Neuronal stem cell (in vitro differentiated cells): ENCODE measurements at places on chromosomes 2 and 18.

DNA sequence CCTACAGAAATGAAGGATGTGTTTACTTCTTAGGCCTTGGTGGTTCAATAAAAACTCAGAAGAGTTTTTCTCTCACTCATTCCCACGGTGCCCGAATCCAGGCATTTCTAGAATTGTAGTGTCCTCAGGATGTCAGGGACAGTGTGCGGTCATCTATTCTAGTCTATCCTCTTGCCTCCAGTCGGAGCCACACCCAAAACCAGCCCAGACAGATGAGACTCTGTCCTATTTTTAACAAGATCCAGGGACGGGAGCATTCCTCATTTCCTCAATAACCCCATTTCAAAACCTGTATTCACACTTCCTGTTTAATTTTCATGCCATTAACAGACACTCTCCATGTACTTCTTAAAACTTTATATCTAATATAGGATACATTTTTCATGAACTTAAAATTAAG, 11.6 kb upstream of the RBMS1 start:
- H3K4me3 ChIP-seq, result no peak overlapping the region
- no peak for DNase-seq
- no peaks in the 10 kb centered on the region for H3K36me3 ChIP-seq
- H3K4me1 ChIP-seq, result no peaks in the 10 kb centered on the region
- no peaks in the 10 kb centered on the region for H3K27me3 ChIP-seq
- no peak overlapping the region for H3K27ac ChIP-seq

- no peaks in the 10 kb centered on the region for H3K4me1 ChIP-seq
- no peak overlapping the region for H3K27ac ChIP-seq
- no peaks in the 10 kb centered on the region for H3K27me3 ChIP-seq
- no peaks in the 10 kb centered on the region for H3K36me3 ChIP-seq
Measured at GRCh38 chr2:170170281-170171040, 7.5 kb upstream of the MYO3B start.

DNA sequence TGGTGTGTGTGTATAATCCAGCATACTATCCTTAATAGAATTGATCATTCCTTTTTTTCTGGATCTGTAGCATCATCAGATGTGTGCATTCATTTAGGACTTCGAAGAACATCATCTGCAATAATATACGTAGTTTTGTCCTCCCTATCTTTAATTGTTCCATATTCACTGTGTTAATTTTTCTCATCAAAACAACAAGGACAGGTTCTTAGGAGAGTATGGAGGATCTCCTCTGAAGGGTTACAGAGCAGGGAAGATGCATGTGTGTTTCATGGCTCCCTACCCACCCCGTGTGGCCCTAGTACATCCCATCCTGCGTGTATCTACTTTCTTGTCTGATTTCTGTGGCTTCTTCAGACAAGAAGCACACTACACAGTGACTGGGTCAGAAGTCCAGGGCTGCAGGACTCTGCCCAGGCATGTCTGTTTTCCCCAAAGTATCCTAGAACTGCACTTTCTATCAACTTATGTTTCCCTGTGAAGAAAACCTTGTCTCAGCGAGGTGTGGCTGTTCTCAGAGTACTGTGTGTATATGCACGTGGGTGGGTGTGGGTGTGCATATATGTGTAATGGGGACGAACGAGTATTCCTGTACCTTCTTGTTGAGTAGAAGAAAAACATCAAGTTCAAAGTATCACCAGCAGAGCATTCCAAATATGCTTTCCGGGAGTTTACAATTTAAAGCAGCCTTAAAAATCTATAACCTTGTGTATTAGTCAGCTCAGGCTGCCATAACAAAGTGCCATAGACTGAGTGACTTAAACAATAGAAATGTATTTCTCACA, 220.4 kb upstream of the FOSL2 start:
- no peak overlapping the region for H3K4me3 ChIP-seq
- H3K36me3 ChIP-seq, result no peaks in the 10 kb centered on the region
- peaks cover 5% of the 10 kb centered on the region for H3K4me1 ChIP-seq
- no peak for DNase-seq

DNA sequence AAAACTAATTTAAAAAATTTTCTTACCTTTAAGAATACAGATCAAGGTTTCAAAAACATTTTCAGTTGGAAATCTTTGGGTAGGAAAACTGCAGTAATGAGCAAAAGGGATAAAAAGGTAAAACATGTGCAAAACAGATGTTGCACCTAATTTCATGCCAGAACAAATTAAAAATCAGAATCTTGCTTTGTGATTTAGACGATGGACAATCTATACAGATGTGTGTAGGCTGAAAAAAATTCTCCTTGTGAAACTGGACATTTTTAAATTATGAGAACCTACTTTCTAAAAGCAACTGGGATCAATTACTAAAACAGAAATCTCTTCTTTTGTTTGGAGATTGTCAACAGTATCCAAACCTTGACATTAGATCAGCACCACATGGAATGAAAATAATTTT, 183.2 kb upstream of the ITGA4 start:
- no peaks in the 10 kb centered on the region for H3K4me1 ChIP-seq
- H3K27ac ChIP-seq, result no peak overlapping the region
- no peaks in the 10 kb centered on the region for H3K36me3 ChIP-seq
- no peaks in the 10 kb centered on the region for H3K27me3 ChIP-seq

GRCh38 chr2:154758871-154759270, 60.4 kb downstream of the KCNJ3 start:
- no peak for DNase-seq
- no peaks in the 10 kb centered on the region for H3K4me1 ChIP-seq
- H3K27me3 ChIP-seq, result no peaks in the 10 kb centered on the region

DNA sequence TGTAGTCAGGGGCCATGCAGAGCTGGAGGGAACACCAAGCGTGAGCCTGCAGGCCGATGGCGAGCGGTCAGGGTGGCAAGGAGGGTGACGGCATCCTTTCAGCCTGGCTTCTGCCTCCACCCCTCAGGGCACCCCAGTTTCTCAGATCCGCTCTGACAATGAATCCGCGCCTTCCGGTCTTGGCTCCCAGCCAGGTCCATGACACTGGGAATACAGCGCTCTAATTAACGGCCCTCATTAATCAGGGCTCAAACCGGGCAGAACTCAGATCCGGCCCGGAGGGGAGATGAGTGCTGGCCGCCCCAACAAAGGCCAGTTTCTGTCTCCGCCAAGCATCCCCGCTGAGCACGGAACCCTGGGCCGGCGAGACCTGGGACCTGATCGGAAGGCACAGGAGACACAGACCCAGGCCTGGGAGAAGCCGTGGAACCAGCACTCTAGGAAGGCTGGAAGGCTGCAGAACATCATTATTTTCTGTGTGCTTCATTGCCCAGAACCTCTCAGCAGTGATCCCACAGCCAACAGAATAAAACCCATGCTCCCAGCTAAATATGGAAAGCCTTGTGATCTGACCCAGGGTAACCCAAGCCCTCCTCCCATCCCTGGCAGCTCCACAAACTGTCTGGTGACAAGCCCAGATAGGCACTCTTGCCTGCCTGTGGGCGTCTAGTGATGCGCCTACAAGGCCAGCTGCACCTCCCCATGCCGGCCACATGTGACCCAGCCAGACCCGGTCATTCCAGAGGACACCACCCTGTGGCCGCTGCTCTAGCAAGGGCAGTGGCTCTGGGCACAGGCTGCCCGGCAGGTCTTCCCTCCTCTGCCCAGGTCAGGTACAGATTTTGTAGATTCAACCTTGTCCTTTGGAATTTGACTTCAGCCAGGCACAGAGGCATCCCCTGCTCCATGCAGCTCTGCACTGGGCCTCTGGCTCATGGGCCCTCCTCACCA, 438.7 kb upstream of the MYT1L start:
- H3K36me3 ChIP-seq, result no peaks in the 10 kb centered on the region
- H3K4me3 ChIP-seq, result peak overlapping the region; percentile 30
- H3K27ac ChIP-seq, result no peak overlapping the region
- DNase-seq, result no peak
- H3K4me1 ChIP-seq, result no peaks in the 10 kb centered on the region

- no peaks in the 10 kb centered on the region for H3K27me3 ChIP-seq
- no peak overlapping the region for H3K27ac ChIP-seq
- DNase-seq, result no peak
- H3K36me3 ChIP-seq, result peaks cover 11% of the 10 kb centered on the region
- peaks cover 4% of the 10 kb centered on the region for H3K4me1 ChIP-seq
Measured at GRCh38 chr2:48551548-48551947, 21.6 kb downstream of the STON1 start.

DNA sequence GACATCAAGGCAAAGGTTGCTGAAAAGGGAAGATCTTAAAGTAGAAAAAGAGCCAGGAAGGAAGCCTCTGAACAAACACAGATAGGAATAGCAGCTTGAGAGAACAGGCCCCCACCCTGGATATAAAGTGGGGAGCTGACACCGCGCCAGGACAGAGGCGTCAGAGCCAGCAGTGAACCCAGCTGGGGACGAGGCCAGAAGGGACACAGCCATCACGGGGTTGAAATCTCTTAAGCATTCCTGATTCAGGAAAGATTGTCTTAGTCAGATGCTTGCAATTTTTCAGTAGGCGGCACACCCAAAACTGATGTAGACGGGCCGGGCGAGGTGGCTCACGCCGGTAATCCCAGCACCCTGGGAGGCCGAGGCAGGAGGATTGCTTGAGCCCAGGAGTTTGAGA, 93.8 kb upstream of the PHLPP1 start:
- no peak overlapping the region for H3K27ac ChIP-seq
- DNase-seq, result no peak
- H3K36me3 ChIP-seq, result no peaks in the 10 kb centered on the region
- no peaks in the 10 kb centered on the region for H3K4me1 ChIP-seq
- no peaks in the 10 kb centered on the region for H3K27me3 ChIP-seq
- no peak overlapping the region for H3K4me3 ChIP-seq

DNA sequence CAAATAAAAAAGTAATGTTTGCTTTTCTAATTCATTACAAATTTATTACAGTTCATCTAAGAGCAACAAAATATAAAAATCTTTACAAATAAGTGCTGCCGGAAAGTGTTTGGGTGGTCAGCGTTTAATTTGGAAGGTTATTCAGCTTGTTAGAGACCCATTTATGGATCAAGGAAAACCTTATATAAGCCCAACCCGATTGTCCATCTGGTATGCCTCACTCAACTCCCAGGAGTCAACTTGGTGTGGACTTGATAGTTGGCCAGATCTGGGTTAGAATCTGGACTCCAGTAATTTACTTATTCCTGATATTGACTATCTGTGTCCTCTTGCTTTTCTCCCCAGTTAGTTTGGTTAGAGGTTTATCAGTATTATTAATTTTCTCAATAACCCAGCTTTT, 106.2 kb downstream of the KCTD1 start:
- DNase-seq, result no peak
- no peak overlapping the region for H3K27ac ChIP-seq
- H3K4me3 ChIP-seq, result no peak overlapping the region
- peaks cover 6% of the 10 kb centered on the region for H3K4me1 ChIP-seq
- no peaks in the 10 kb centered on the region for H3K36me3 ChIP-seq

GRCh38 chr2:217538719-217539118, 464.1 kb downstream of the TNS1 start:
- H3K27me3 ChIP-seq, result no peaks in the 10 kb centered on the region
- DNase-seq, result no peak
- H3K4me3 ChIP-seq, result no peak overlapping the region

- no peak overlapping the region for H3K4me3 ChIP-seq
- peaks cover 6% of the 10 kb centered on the region for H3K4me1 ChIP-seq
- H3K36me3 ChIP-seq, result no peaks in the 10 kb centered on the region
- peaks cover 84% of the 10 kb centered on the region for H3K27me3 ChIP-seq
- DNase-seq, result no peak
Measured at GRCh38 chr18:47265197-47265596, 13.7 kb upstream of the SKOR2 start.

- DNase-seq, result no peak
- no peak overlapping the region for H3K27ac ChIP-seq
- no peaks in the 10 kb centered on the region for H3K4me1 ChIP-seq
- no peaks in the 10 kb centered on the region for H3K27me3 ChIP-seq
Measured at GRCh38 chr2:35080231-35080910, 1275.2 kb upstream of the CRIM1 start.

- H3K27me3 ChIP-seq, result no peaks in the 10 kb centered on the region
- peaks cover 21% of the 10 kb centered on the region for H3K4me1 ChIP-seq
- no peaks in the 10 kb centered on the region for H3K36me3 ChIP-seq
- no peak overlapping the region for H3K27ac ChIP-seq
- no peak for DNase-seq
Measured at GRCh38 chr18:49519101-49519971, 32.3 kb upstream of the C18orf32 start.
